Stomach (tissue), 19 donors: ENCODE measurements at places on chromosomes 6 and 20. TPM values are rescaled to one million over a fixed set of nuclear protein-coding genes. Genes with fewer than 3 reads are reported as not detected.

SOD2 gene
- 260 TPM for polyA plus RNA-seq

TPBG gene
- 3.5 TPM for polyA plus RNA-seq

KHDC1 gene
- polyA plus RNA-seq, result 0.76 TPM

ELOVL2 gene
- polyA plus RNA-seq, result not detected

CDH26 gene
- polyA plus RNA-seq, result 6.0 TPM

PDE7B gene
- polyA plus RNA-seq, result 0.70 TPM

RBPJL gene
- 10.4 TPM for polyA plus RNA-seq

ZNF334 gene
- polyA plus RNA-seq, result 4.4 TPM

OPN5 gene
- polyA plus RNA-seq, result not detected

PEX3 gene
- 7.1 TPM for polyA plus RNA-seq

HIVEP2 gene
- polyA plus RNA-seq, result 2.2 TPM

PSORS1C2 gene
- not detected for polyA plus RNA-seq

RUNX2 gene
- 2.3 TPM for polyA plus RNA-seq

STMND1 gene
- not detected for polyA plus RNA-seq

TSBP1 gene
- not detected for polyA plus RNA-seq

ANKRD66 gene
- polyA plus RNA-seq, result not detected

PKIG gene
- 52.0 TPM for polyA plus RNA-seq

OR11A1 gene
- not detected for polyA plus RNA-seq

ADTRP gene
- polyA plus RNA-seq, result 3.9 TPM

RAET1G gene
- not detected for polyA plus RNA-seq

C6orf15 gene
- not detected for polyA plus RNA-seq

FRS3 gene
- 4.4 TPM for polyA plus RNA-seq

FAM83D gene
- 22.9 TPM for polyA plus RNA-seq

HAO1 gene
- not detected for polyA plus RNA-seq

CNBD2 gene
- 4.6 TPM for polyA plus RNA-seq

PLAGL2 gene
- 3.1 TPM for polyA plus RNA-seq

EPB41L1 gene
- 36.0 TPM for polyA plus RNA-seq

SRC gene
- polyA plus RNA-seq, result 47.2 TPM

ABCC10 gene
- 7.9 TPM for polyA plus RNA-seq

SLC22A2 gene
- not detected for polyA plus RNA-seq
